ENCODE measurements at places on chromosomes 11 and 22.

GRCh38 chr11:1826552-1827094 lies 8.2 kb upstream of the SYT8 start:
- DNase-seq: no peak

DNA sequence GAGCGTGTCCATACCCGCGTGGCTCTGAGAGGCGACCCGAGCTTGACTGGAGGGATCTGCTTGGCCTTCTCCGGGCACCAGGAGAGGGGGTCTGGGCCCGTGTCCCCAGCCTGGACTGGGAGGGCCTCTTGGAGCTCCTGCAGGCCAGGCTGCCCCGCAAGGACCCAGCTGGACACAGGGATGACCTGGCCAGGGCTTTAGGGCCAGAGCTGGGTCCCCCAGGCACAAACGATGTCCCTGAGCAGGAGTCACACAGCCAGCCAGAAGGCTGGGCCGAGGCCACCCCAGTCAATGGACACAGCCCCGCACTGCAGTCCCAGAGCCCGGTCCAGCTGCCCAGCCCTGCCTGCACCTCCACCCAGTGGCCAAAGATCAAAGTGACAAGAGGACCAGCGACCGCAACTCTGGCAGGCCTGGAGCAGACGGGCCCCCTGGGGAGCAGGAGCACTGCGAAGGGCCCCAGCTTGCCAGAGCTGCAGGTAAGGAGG lies 38.2 kb downstream of the TRIOBP start:
- DNase-seq: no peak

GRCh38 chr22:42519525-42520401 lies at the start of gene RRP7A:
TSS of gene RRP7A (minus strand) at chr22:42519796. CDS start at chr22:42519786, 10 bp downstream.
- peak; percentile 89 for DNase-seq

GRCh38 chr22:43643387-43643786 lies 168.7 kb downstream of the EFCAB6 start:
- DNase-seq: no peak

DNA sequence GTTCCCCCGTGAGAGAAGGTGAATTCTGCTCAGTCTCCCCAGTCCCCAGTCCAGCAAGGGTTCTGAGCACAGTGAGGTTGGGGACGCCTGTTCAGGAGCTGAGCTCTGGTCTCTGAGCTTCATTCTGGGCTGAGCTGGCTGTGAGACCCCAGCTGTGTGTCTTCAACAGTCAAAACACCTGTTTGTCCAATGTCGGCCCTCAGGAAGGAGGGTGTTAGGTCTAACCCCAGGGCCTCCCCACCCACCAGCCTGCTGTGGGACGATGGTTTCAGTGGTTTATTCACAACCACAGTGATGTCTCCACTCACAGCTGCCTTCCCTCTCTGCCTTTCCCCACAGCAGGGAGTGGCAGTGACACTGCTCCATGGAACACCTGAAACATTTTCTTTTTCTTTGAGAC lies 1282.9 kb downstream of the TBC1D22A start:
- DNase-seq: no peak

DNA sequence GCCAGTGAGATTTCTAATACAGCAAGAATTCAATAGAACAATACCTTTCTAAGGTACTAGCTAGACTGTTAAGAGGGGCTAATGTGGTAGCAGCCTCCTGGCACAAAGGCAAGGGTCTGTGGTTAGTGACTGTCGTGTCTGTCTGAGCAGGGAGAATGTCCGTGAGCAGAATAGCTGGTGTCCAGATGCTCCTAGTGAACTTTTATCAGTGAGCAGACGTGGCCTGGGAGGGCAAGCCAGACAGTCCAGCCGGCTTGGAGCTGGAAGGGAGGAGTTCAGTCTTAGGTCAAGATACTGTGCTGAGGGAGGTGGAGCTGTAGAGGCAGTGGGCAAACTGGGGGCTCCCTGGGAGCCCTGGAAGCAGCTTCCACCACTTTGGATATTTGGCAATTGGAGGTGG lies 138.6 kb downstream of the TEAD1 start:
- no peak for DNase-seq

DNA sequence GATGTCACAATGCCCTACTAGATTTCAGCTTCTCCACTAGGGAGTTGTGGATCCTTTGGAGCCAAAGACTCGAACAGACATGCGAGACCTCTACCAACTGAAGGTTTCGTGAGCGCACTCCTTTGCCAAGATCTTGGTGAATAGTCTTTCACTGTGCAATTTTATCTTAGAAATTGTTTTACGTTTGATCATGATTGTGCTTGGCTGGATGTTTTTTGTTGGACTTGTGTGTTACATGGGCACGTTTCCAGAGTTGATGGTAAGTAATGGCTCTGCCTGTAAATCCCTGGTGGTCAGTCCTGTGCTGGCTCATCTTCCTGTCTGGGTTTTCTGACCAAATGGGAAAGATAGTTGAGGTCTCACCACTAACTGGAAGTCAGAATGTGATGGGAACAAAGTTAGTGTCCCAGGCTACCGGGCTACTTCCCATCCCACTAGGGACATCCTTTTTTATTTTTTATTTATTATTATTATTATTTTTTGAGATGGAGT lies at the start of gene MISFA:
MISFA (plus strand) TSS at position 51 of the 492 bp plus-strand sequence; CDS start at position 191, 140 bp downstream.
- no peak for DNase-seq

- DNase-seq: peak; percentile 90
Observed at GRCh38 chr11:66347425-66348276, at the start of gene B4GAT1. TSS of gene B4GAT1 (minus strand) at chr11:66347629. CDS start at chr11:66347545, 84 bp downstream.

- no peak for DNase-seq
Observed at GRCh38 chr22:41248758-41249157, 8.0 kb upstream of the CHADL start.

- DNase-seq: no peak
Observed at GRCh38 chr11:117723277-117724024, 73.6 kb downstream of the DSCAML1 start.

DNA sequence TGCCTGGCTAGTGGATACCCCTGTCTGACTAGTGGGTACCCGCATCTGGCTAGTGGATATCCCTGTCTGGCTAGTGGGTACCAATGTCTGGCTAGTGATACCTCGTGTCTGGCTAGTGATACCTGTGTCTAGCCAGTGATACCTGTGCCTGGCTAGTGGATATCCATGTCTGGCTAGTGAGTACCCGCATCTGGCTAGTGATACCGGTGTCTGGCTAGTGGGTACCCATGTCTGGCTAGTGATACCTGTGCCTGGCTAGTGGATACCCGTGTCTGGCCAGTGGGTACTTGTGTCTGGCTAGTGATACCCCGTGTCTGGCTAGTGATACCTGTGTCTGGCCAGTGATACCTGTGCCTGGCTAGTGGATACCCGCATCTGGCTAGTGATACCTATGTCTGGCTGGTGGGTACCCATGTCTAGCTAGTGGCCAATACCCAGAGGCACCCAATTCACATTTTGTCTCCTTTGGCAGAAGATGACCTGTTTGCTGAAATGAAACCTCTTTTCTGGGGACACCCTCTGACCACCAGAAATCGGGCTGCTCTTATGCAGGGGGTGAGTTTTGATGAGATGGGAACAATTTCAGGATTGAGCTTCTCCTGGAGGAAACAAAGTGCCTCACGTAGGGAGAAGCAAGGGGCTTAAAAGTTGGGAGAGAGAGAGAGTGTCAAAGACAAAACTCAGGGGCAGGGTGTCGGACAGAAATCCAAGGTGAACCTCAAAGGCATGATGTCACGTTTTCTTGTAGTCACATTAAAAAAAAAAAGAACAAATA lies 63.4 kb downstream of the SMIM38 start:
- peak; percentile 9 for DNase-seq

DNA sequence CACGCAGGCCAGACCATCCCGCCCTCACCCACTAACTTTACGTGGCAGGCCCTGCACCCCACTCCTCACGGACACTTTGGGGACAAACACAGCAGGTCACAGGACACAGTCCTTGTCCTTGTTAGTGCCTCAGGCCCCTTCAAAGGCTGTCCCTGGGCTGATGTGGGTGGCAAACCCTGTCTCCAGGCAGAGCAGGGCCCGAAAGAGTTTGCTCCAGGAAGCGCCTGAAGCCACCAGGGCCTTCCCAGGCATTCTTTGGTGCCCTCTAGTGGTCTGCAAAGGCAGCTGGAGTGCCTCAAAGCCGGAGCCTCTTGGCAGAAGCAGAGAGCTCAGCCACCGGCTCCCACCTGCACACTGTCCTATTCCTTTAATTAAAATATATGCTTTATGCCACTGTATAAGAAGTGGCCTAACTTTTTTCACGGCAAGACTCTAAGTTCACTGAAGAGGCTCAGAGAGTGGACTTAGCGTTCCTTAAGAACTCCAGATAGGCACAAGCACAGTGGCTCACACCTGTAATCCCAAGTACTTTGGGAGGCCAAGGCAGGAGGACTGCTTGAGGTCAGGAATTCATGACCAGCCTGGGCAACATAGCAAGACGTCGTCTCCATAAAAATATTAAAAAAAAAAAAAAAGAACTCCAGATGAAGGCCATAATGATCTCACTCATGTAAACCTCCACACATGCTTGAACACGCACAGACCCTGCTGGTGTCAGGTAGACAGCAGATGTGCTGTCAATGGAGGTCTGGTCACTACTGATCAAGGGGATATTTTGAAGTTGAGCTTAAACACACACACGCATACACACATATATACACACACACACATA lies 11.1 kb downstream of the TXN2 start:
- peak; percentile 77 for DNase-seq

DNA sequence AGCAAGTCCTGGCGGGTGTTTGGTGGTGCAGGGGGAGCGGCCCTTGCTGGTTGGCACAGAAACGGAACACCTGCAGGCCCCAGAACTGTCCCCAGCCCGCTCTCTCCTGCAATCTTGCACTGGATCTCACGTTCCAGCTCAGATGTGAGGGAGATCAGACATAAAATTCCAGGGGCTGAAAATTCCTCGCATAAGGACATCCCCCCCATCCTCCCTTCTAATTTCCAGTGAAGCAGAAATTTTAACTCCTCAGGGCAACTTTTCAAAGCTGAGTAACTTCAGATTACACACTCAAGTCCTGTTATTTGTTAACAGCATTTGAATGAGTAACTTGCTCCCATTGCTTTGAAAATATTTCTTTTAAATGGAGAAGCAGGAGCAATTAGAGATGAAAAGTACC lies 40.3 kb upstream of the RASSF10 start:
- no peak for DNase-seq

DNA sequence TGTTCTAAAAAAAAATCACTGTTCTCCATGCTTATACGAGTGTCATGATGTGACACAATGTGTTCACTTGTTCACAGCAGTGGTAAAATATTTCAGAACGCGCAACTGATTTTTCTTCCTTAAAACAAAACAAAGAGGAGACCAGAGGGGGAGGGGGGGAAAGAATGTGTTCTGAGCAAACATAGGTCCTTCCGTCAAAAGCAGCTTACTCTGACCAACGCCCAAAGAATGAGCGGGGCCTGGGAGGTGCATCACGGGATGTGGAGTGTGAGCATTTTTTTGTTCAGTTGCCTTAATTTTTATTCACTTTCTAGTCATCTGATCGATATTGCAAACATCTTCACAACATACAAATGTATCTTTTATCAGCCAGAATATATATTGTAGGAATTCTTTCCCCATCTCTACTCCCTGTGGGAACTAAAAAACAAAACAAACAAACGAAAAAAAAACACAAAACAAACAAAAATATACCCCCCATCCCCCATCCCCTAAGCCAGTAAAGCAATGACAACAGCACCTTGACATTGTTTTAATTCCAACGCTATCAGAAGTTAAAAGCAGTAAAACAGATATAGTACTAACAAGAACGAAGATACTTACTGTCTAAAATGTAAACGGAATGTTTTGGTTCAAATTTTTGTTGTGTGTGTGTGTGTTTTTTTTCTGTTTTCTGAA lies 43.3 kb downstream of the BDNF start:
- no peak for DNase-seq

DNA sequence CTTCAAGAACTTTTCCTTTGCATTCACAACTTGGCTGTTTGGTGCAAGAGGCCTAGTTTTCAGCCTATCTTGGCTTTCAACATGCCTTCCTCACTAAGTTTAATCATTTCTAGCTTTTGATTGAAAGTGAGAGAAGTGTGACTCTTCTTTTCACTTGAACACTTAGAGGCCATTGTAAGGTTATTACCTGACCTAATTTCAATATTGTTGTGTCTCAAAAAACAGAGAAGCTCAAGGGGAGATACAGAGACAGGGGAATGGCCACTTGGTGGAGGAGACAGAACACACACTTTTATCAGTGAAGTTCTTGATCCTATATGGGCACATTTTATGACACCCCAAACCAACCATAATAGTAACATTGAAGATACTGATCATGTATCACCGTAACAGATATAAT lies 532.3 kb downstream of the DLG2 start:
- no peak for DNase-seq

- DNase-seq: no peak
Observed at GRCh38 chr11:93655581-93656255, 5.8 kb upstream of the CEP295 start.

GRCh38 chr11:12085371-12086251 lies 24.8 kb upstream of the MICAL2 start:
- no peak for DNase-seq

DNA sequence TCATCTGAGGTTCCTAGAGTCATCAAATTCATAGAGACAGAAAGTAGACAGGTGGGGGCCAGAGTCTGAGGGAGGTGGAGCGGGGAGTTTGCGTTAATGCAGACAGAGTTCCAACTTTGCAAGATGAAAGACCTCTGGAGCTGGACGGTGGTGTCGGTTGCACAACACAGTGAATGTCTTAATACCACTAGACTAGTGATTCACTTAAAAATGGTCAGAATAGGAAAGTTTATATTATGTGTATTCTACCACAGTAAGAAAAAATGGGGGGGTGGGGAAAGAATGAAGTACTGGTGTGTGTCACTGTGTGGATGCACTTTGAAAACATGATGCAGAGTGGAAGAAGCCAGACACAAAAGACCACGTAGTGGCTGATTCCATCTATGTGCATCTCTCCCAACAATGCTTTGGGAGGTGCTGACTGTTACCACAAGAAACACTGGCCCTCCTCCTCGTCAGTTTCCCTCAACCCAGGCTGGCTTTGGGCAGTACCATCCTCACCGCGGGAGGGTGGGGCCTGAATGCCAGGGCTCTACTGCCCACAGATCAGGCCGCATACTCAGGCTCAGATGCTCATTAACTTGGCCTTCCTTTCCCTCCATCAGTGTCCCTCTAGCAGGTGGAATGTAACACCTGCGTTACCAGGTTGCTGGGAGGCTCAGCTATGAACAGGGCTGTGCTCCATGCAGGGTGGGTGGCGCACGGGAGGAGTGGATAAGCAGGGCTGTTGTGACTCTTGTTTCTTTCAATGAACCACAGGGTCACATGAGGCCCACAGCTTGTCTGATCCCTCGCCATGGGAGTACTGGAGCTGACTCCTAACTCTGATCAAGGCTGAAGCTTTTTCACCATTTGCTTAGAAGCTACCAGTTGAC lies 297.0 kb downstream of the CTTN start:
- DNase-seq: no peak

DNA sequence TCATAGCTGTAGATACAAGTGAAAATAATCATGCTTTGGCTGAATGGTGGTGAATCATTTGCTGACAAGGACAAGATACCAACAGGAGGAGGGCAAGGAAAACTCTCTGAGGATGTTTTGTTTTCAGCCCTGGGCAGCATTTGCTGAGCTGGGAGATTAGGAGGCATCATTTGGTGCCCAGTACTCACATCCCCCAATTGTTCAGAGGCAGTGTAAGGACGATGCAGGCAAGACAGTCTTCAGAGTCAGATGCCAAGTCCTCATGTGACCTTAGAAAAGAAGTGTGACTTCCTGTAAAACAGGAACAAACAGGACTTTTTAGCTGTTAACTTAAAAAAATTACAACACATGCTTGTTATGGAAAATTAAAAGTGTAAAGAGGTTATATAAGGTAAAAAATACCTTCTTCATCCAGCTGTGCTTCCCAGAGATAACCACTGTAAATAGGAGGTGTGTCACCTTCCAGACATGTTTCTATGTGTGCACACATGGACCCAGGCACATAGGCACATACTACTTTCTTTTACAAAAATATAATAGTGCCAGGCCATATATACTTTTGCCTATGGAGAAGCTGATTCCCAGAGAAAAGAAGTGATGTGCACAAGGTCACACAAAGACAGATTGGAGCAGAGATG lies 18.0 kb downstream of the CNTF start:
- DNase-seq: no peak
